ENCODE measurements at places on chromosomes 16 and 17.

DNA sequence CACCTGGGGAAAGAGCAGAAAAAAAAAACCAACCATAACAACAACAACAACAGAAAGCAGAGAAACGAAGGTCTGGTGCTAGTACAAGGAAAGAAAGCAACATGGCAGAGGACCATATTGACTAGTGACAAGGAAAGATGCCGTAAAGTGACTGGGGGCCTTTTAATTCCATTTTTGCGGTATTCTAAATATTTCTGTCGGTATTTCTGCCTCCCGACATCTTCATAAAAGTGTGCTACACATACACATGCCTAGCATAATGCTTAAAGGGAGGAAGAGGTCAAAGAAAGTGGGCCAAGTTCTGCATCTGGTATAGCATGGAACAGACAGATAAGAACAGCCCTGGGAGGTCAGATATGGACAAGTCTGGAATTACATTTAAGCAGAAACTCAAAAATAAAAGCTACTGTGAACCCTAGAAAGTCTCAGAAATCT, 19.5 kb upstream of the RNF43 start:
- no peak for DNase-seq

- no peak for DNase-seq
These were observed 7.2 kb downstream of the NKD1 start for GRCh38 chr16:50555269-50555875.

DNA sequence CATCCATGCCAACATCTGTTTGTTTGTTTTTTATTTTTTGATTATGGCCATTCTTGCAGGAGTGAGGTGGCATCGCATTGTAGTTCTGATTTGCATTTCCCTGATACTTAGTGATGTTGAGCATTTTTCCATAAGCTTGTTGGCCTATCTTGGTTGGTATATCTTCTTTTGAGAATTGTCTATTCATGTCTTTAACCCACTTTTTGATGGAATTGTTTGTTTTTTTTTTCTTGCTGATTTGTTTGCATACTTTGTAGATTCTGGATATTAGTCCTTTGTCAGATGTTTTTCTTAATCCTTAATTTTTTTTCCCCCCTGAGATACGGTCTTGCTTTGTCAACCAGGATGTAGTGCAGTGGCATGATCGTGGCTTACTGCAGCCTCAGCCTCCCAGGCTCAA, 43.0 kb downstream of the RNF135 start:
- DNase-seq: no peak

GRCh38 chr17:48052956-48053757, 5.0 kb downstream of the NFE2L1 start:
- DNase-seq: no peak

- DNase-seq: no peak
These were observed 6.3 kb upstream of the RAB37 start for GRCh38 chr17:74730491-74731346.

GRCh38 chr17:5770441-5771270, 186.3 kb upstream of the NLRP1 start:
- peak; percentile 7 for DNase-seq

- DNase-seq: no peak
These were observed 14.5 kb downstream of the IL34 start for GRCh38 chr16:70660672-70661350.

DNA sequence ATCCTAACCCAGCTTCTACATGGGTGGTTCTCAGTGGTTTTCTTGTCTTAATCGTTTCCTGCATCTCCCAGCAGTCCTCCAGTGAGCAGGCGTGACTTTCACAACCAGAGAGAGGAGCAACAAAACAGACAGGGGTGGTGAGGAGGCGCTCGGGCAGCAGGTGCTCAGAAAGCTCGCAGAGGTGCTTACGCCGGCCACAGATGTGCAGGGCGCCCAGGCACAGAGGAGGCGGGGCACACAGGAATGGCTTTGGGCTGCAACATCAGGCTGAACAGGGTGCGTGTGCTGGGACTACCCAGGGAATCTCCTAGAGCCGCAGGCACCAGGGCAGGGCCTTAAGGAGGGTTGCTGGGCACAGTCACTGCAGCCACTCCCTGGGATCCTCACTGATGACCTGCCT, 32.6 kb downstream of the KLHDC4 start:
- no peak for DNase-seq

DNA sequence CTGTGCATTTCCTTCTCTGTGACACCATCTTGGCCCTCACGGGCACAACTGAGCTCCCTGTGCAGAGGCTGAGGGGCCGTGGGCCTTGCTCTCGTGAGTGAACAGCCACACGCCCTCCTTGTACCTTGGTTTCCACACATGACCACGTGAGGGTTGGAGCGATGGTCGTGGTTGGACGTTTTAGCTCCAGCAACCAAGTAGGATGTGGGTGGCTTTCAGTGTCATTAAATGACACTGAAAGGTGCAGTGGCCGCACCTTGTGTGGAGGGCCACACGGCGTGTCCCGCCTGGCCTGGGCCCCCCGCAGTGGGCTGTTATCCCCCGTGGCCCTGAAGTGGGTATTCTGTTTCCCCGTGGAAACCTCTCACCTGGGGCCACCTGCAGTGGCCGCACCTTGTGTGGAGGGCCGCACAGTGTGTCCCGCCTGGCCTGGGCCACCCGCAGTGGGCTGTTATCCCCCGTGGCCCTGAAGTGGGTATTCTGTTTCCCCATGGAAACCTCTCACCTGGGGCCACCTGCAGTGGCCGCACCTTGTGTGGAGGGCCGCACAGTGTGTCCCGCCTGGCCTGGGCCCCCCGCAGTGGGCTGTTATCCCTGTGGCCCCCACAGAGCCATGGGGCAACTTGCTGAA, 28.2 kb downstream of the ACSF3 start:
- DNase-seq: no peak

- no peak for DNase-seq
These were observed 579.1 kb downstream of the CDH13 start for GRCh38 chr16:83205896-83206295.

GRCh38 chr16:83390759-83391158, 417.0 kb upstream of the HSBP1 start:
- DNase-seq: no peak

DNA sequence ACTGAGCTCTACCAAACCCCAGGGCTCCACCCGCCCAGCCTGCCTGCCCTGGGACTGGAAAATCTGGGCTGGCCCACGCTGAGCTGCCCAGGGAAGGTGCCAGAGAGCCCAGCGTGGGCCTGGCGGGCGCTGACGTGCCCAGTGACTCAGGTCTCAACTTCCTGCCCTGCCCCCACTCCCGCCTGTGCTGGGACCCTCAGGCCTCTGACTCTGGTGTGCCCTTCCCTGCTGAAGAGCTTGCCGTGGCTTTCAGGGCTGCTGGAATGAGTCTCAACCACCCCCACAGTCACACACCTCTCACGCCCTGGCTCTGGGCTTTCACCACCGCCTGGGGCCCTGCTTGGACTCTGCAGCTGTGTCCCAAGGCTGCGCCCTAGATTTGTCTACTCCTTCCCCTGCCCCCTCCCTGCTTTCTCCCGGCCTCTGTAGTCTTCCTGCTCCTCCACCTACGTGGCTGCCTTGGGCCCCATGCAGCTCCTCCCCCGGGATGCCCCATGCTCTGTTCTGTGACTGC, 10.4 kb downstream of the LLGL1 start:
- no peak for DNase-seq

DNA sequence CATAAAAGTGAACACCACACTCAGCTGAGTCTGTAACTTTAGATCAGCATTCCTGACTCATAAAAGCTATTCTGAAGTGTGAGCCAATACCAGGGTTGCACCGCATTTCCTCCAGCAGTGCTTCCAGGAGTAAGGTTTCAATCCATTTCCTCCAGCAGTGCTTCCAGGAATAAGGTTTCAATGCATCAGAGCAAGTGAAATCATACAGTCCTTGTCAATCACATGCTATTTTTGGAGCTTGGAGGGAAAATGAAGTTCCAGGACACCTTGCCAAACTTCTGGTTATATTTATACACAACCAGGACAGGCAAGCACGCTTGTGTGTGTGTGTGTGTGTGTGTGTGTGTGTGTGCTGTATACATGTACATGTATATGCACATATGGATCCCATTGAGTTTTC, 327.6 kb downstream of the GRIN2A start:
- peak; percentile 47 for DNase-seq

- DNase-seq: no peak
These were observed 34.8 kb downstream of the RFFL start for GRCh38 chr17:35028531-35029262.

DNA sequence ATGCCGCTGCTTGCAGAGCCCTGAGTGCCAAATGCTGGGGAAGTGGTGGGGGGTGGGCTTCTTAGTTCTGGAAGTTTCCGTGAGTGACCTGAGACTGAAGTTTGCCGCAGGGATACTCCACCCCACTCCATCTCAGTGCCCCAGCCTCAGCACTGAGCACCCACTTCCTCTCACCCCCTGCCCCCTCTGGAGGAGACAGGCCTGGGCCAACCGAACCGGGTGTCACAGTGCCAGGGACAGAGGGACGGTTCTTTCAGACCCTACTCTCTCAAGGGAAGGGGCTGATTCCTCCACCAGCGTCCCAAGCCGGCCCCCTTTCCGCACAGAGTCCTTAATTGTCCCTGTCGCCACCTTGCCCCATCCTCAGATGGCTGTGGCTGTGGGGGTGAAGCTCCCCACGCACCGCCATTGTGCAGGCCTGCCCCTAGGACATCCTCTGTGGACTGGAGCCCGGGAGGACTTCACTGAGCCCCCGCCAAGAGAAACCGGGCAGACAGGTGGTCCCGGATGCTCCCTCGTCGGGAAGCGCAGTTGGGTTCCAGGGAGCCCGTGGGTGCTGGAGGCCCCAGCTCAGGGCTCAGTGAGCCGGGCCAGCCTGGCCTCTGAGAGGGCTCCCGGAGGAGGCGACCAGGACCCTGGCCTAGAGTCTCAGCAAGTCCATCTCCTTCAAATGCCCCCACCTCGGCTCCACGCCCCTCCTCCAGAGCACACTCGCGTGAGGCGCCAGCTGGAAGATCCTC, 1.6 kb upstream of the KREMEN2 start:
- DNase-seq: no peak

DNA sequence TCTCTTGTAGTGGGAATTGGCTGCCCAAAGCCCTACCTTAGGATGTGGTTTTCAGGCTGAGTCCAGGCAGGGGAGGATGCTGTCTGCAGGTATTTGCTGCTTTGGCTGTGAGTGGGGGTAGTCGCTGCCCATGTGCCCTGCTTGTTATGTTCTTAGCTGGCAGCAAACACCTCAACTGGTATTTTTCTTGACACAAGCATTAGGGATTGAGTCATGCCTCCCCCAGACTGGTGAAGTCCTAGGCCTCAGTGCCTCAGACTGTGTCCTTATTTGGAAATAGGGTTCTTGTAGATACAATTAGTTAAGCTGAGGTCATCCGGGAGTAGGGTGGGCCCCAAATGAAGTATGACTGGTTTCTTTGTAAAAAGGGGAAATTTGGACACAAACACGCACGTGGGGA, 808.3 kb upstream of the EEF2KMT start:
- DNase-seq: no peak

- peak; percentile 49 for DNase-seq
These were observed 29.0 kb upstream of the ATP2C2 start for GRCh38 chr16:84339311-84339710.

GRCh38 chr17:75738218-75738802, 17.1 kb downstream of the ITGB4 start:
- no peak for DNase-seq

DNA sequence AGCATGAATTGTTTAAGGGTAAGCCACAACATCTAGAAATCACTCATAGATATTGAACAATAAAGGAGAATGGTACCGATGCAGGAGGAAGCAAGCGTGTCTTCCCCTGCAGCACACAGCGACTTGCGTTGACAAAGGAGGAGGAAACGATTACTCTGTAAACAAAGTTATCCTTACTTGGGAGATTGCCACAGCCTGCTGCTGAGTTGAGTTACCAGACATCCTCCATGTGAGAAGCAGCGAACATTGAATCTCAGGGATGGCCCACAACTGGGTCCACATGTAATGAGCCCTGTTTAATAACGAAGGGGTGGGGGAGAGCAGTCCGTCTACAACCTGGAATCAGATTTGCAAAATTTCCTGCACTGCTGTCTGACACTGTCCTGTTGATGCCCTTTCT, 27.7 kb downstream of the CLUH start:
- no peak for DNase-seq

DNA sequence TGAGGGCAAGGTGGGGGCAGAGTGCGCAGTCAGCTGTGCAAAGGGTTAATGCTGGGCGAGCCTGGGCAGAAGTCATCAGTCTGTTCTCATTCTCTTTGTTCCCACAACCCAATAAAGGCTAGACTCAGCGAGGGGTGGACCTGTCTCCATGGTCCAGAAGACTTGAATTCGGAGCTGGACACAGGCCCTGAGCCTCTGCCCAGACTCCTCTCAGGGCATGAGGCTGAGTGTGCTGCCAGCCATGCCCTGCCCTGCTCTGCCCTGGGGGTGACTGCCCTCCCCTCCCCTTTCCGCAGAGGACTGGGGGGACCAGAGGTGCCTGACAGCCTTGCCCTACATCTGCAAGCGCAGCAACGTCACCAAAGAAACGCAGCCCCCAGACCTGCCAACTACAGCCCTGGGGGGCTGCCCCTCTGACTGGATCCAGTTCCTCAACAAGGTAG, 54.5 kb downstream of the MRC2 start:
- DNase-seq: no peak

GRCh38 chr17:21007646-21008045, 35.2 kb downstream of the USP22 start:
- no peak for DNase-seq

DNA sequence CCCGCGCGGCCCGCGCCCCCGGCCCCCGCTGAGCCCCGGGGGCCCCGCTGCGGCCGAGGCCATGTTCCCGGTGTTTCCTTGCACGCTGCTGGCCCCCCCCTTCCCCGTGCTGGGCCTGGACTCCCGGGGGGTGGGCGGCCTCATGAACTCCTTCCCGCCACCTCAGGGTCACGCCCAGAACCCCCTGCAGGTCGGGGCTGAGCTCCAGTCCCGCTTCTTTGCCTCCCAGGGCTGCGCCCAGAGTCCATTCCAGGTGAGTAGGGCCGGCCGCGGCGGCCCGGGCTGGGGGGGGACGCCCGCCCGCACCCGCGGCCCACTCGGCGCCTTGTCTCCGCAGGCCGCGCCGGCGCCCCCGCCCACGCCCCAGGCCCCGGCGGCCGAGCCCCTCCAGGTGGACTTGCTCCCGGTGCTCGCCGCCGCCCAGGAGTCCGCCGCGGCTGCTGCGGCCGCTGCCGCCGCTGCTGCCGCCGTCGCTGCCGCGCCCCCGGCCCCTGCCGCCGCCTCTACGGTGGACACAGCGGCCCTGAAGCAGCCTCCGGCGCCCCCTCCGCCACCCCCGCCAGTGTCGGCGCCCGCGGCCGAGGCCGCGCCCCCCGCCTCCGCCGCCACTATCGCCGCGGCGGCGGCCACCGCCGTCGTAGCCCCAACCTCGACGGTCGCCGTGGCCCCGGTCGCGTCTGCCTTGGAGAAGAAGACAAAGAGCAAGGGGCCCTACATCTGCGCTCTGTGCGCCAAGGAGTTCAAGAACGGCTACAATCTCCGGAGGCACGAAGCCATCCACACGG, 504 bp downstream of the MAZ start:
- no peak for DNase-seq

- no peak for DNase-seq
These were observed 6.8 kb upstream of the TBC1D3B start for GRCh38 chr17:36183001-36183971.

All from muscle of arm (tissue), 14 donors.